Activated CD4-positive, alpha-beta memory T cell treated with anti-CD3 and anti-CD28 coated beads for 36 hours (primary cell): ENCODE measurements at places on chromosomes 16 and 17. TPM values are rescaled to one million over a fixed set of nuclear protein-coding genes. Genes with fewer than 3 reads are reported as not detected.

DNA sequence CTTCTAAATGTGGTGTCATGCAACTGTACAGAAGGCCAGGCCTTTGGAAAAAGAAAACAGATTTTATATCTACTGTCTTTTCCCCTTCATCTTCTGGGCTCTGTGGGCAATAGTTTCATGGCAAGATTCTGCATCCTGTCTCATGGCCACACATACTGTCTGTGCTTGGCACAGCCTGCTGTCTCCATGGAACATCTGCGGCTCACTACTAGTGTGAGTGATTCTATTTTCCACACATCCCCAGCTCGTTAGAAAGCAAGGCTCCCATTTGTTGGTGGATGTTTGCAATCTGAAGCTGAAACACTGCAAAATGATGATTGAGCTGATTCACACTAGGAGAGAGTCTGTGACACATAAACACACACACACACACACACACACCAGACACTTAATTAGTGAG is 32.4 kb downstream of the CACNG3 start:
- DNase-seq: no peak

DNA sequence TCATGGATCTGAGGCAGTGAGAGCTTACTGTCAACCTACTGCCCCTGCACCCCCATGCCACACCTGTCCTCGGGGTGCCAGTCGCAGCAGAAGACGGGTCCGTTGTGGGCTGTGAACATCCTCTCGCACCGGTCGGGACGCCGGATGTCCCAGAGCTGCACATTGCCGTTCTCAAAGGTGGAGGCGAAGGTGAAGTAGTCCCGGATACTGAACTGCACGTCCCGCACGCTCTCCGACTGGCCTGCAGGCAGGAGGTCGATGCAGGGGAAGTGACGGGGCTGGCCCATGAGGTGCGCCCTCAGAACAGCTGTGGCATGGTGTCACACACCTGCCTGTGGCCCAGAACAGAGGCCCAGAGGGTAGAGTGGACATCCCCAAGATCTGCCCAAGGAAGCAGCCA is 2.7 kb downstream of the WDR24 start:
- no peak for DNase-seq

GRCh38 chr17:66966704-66967418 is 2.4 kb downstream of the CACNG4 start:
- no peak for DNase-seq

Gene CLEC10A
- not detected for total RNA-seq
